ENCODE measurements at places on chromosomes 3 and 15. TPM values are rescaled to one million over a fixed set of nuclear protein-coding genes. Genes with fewer than 3 reads are reported as not detected.

DNA sequence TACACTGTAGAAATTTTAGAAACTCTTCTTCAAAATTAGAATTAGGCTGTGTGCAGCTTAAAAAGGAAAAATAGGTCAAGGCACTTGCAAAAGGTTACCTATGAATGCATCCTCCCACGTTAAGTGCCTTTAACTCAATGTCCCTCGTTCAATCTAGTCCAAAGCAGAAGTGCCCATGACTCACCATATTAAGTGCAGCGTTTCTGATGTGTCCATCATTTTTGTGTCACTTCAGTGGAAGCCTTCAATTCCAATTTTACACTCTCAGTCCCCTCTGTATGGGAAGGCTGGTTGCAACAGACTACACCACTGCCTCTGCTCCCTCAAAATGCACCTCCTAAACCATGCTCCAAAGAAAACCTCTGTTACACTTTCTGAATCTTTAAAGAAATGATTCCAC lies 53.4 kb downstream of the FOXB1 start:
- no peak for DNase-seq

DNA sequence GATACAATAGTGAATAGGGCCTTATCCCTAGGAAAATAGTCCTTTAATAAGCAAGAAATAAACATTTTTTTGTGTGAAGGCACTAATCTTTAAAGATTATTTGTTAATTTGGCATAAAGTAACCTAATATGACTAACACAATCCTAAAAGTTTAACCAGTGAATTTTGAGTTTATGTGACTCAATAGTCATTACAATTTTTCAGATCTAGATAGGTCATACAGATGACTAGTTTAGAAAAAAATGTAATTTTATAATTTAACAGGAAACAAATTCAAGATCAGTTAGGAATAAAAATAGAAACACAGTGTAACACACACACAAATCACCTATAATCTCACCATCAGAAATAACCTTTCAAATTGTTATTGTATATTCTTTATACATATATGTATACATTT lies 620.7 kb upstream of the ALCAM start:
- no peak for DNase-seq

- DNase-seq, result peak; percentile 65
Measured at GRCh38 chr3:170233530-170233929, 11.3 kb downstream of the PRKCI start.

- DNase-seq, result no peak
Measured at GRCh38 chr3:117893001-117893400, 1141.6 kb downstream of the IGSF11 start.

- DNase-seq, result no peak
Measured at GRCh38 chr15:22228101-22228762, 147.9 kb downstream of the OR4M2 start.

GRCh38 chr3:177056927-177057326 lies 140.4 kb downstream of the TBL1XR1 start:
- no peak for DNase-seq

DNA sequence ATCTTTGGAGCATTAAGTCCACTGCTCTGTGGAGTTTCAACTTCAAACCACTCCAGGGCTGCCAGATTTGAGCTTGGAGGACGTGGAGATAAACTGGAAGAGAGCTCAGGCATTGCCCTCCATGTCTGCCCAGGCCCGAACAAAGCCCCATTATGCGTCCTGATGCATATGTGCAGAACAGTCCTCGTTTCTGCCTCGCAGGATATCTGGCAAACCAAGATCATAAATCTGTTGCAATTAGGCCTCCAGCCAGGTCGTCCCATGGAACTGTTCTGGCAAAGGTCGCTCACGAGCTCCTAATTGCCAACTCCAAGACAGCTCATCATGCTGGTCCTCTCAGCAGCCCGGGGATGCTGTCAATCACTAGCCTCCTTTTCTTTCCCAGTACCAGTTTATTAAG lies 91.2 kb downstream of the SEMA5B start:
- DNase-seq, result no peak

GRCh38 chr15:70856884-70857561 lies 3.1 kb upstream of the LARP6 start:
- peak; percentile 95 for DNase-seq

The GPD1L gene
- polyA plus RNA-seq, result 40.1 TPM

The PRTG gene
- 8.2 TPM for polyA plus RNA-seq

The SOX14 gene
- not detected for polyA plus RNA-seq

The SNRPN gene
- polyA plus RNA-seq, result 264 TPM

The GABRR3 gene
- polyA plus RNA-seq, result not detected

The FOXL2 gene
- polyA plus RNA-seq, result not detected

The DNAH12 gene
- polyA plus RNA-seq, result 10.0 TPM

Data from right lung (tissue), 10 donors.